ENCODE measurements at places on chromosomes 5 and 9.

GRCh38 chr5:33685873-33686755 is 205.7 kb downstream of the ADAMTS12 start:
- DNase-seq: no peak

GRCh38 chr9:115733318-115734110 is 420.1 kb upstream of the PAPPA start:
- no peak for DNase-seq

- DNase-seq: no peak
Observed at GRCh38 chr5:101160002-101160401, 256.9 kb upstream of the ST8SIA4 start.

- no peak for DNase-seq
Observed at GRCh38 chr5:14487897-14488570, 93.6 kb upstream of the OTULINL start.

GRCh38 chr9:126565336-126566128 is 48.2 kb upstream of the LMX1B start:
- no peak for DNase-seq

DNA sequence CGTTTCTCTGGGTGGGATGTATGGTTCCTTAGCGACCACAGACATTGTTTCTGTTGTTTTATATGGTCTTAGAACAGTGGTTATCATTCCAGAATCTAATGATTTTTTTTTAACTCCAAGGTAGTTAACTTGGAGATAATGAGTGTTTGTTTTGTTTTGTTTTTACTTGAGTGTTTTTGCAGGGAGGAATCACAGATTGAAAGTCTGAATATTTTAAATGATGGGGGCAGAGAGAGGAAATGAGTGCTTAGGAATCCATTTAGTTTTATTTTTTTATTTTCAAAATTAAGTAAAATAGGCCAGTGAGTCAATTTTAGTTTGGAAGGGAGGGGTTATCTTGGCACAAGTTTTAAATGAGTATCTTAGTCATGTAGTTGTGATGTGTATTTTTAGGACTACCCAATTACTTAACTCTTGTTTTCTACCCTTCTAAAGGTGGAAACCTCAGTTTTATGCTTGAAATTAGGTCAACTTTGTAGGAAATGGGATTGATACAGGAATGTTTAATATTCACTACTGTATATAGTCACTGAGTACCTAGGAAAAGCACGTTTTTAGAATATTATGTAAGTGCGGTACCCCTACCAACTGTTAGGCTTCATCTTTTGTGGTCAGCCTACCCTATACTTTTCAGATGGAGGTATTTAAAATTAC is 2.0 kb downstream of the UBE2R2 start:
- no peak for DNase-seq

DNA sequence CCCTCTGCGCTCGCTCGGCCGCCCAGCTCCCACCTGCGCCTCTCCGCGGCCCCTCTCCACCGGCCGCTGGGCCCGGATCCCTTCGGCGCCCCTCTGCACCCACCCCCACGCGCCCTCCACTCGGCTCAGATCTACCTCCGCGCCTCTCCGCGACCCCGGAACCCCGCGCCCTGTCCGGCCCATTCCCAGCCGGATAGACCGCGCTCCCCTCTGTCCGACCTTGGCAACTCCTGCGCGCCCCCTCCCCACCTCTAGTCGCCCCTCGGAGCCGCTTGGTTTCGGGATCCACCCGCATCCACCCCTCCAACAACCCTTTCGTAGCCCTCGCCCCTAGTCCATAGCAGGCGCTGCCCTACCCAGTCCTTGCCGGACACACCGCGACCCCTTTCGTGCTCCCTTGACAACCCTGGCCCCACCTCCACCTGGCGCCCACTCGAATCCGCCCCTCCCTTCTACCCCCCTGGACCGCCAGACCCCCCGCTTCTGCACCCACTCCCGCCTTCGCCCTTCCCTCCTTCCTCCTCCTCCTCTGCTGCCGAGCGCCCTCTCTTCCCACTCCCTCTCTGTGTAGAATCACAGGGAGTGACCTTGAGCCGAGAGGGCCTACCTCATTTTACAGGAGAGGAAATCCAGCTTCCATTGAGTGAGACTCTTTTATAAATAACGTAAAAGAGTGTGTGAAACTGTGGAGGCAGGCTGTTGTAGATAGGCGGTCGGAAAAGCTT is 525 bp upstream of the AK3 start:
- peak; percentile 27 for DNase-seq

DNA sequence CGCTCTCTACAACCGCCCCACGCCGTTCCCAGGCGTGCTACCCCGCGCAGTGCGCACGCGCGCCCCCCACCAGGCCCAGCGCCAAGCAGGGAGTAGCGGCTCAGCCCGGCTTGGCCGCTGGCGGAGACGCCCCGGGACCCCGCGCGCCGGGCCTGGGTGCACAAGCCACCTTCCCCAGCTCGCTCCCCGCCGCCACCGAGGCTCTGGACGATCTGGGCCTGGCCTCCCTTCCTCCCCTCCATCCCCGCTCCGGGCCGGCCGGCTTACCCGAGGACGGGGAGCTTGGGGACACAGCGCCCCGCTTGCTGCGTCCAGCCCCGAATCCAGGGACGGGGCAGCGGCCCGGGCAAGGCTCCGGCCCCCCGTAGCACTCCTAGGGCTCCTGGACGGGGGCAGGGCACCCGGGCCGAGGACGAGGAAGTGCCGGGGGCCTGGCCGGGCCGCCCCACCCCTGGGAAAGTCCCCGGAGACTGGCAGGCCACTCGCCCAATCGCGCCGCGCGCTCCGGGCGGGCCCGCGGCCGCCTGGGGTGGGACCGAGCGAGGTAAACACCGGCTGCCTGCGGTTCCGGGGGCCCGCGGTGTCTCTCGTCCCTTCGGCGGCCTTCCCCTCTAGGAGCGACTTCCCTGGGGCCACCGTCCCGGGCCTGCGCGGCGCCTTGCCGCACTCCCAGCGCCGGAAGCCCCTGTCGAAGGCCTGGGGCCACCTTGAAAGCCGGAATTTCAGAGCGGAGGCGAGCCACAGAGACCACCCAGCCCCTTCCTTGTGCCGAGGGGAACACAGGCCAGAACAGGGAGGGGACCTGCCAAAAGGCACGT is at the start of gene TNIP1:
TNIP1 (minus strand) TSS at position 422 of the 818 bp plus-strand sequence. CDS start 15,939 bp downstream, outside the sequence.
- DNase-seq: peak; percentile 87

- DNase-seq: peak; percentile 74
Observed at GRCh38 chr5:14534773-14535172, 46.8 kb upstream of the OTULINL start.

- no peak for DNase-seq
Observed at GRCh38 chr5:132057498-132058255, 2.8 kb upstream of the IL3 start.

DNA sequence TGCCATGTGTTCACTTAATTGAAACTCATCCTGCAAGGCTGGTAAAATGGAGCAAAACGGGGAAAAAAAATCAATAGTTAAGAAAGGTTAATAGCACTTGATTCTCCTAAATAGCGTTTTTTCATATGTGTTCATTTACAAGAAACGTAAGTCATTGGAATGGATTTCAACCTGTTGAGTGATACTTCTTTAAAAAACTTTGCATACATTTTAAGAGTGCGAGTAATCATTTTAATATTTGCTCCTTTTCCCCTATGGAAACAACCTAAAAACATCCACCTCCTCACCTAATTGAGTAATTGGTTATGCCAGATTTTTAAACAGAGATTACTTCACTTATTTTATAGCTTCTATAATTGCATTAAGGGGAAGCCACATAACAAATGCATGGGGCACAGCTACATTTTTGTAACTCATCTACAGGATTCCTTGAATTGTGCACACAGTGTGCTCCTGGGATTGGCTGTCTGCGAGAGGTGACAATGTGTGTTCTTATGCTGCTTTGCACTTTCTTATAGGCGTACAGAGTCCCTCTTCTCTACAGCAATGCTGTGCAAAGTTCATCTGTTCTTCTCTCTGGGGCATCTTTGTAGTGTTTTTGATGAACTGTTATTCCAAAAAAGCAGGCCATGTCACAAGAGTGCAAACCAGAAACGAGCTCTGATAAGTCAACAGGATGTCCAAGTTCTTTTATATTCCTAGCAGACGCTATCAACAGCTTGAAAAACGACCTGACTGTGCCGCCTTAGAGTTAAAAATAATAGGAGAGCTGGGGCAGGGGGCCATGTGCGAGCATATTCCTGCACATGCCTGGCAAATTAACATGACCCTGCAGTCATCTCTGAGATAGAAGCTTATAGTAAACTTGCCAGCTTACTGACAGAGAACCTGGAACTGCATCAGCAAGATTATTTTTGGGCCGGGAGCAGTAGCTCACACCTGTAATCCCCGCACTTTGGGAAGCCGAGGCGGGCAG is 117.9 kb downstream of the GOLPH3 start:
- no peak for DNase-seq

DNA sequence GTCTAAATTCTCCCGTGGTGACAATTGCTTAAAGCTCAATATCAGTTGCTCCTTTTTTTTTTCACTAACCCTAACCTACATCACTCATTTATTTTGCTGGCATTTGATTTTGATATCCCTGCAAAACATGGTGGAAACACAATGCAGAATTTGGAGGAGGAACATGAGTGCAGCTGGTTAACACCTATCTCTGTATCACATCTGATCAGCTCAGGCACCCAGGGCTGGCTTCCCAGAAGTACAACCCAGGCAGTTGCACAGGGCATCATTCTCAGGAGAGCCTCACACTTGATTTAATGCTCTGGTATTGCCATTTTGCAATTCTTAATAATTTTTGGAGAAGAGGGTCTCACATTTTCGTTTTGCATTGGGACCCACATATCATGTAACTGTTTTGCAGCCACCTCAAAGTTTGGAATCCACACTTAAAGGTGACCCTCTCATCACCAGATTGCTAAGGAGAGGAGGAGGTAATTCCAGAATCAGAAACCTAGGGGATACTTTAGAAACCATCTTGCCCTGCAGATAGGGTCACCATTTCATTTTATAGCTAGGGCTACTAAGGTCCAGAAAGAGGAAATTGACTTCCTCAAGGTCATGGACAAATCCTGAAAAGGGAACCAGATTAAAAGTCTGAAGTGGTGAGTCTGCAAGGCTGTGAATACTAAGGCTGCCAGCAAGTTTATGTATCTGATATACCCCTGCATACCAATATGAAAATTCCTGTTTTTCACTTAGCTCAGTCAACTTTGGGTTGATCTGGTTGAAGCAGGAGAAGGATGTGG is 19.3 kb upstream of the ADAM19 start:
- no peak for DNase-seq

GRCh38 chr9:87658511-87658910 is 67.4 kb upstream of the CTSL start:
- DNase-seq: no peak

DNA sequence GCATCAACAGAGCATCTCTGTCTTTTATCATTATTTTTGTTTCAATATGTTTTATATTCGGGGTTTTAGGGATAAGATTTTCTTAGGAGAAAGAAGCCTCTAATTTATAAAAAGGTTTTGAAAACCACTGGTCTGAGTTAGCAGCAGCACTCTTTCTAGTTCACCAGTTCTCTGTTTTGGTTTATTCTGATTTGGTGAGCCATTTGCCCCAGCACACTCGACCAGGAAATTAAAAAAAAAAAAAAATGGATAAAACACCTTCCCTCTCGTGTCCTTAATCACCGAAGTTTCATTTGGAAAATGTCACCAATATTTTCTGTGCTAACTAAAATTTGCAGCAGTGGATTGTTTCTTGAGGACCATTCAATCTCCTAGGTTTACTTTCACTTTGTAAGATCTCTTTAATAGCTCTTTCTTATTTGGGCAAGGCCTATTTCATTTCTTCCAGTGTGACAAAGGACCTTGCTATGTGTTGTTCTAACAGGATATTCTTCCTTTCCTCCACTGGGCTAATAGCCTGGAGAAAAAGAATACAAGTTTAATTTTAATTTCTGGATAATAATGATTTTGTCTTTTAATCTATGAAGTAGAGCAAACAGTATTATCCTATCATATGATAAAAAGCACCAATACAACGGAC is 57.8 kb upstream of the ANXA1 start:
- no peak for DNase-seq

GRCh38 chr5:57896576-57896975 is 414.0 kb upstream of the ACTBL2 start:
- no peak for DNase-seq

DNA sequence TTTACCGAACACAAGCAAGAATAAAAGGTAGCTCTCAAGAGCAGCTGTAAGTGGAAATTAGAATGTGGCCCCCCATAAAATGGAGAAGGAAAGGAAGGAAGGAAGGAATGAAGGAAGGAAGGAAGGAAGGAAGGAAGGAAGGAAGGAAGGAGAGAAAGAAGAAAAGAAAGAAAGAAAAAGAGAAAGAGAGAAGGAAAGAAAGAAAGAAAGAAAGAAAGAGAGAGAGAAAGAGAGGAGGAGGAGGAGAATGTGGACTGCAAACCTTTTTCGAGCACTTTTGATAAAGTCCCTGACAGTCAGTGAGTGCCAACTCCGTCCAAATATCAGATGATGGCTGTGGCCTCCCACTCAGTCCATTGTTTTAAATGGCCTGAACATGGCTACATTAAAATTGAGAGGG is 53.8 kb upstream of the SNX2 start:
- no peak for DNase-seq

GRCh38 chr5:115343855-115344254 is 47.4 kb upstream of the CCDC112 start:
- no peak for DNase-seq

GRCh38 chr5:128002425-128002824 is 81.1 kb upstream of the SLC12A2 start:
- DNase-seq: no peak

GRCh38 chr9:129828969-129829368 is 5.0 kb upstream of the TOR1A start:
- no peak for DNase-seq

- peak; percentile 71 for DNase-seq
Observed at GRCh38 chr9:32550562-32551275, 1.4 kb upstream of the SMIM27 start.

DNA sequence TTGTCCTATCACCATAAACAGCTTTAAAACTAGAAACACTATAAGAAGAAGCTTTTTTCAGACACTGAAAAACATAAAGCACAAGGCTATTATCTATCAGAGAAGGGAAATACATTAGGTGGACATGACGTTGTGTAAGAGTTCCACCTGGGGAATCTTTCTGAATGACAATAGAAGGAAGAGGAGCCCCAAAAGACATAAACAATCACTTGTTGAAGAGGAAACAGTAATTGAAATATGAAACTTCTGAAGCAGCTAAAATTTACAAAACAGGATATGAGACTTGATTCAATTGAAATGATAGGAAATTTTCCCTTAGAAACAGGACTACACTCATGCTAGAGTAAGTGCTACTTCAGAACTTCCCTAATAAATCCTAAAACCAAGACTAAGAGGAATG is 933.6 kb downstream of the EFNA5 start:
- DNase-seq: no peak

- DNase-seq: no peak
Observed at GRCh38 chr5:103411711-103412110, 150.9 kb downstream of the NUDT12 start.

All from NCI-H510A treated with DMSO at 0.1 percent for 48 hours (cell line).